Amniotic epithelial cell (primary cell): ENCODE measurements at places on chromosomes 16 and 17.
A peak's percentile ranks its signal among the peaks of the same experiment; 100 is the strongest.

DNA sequence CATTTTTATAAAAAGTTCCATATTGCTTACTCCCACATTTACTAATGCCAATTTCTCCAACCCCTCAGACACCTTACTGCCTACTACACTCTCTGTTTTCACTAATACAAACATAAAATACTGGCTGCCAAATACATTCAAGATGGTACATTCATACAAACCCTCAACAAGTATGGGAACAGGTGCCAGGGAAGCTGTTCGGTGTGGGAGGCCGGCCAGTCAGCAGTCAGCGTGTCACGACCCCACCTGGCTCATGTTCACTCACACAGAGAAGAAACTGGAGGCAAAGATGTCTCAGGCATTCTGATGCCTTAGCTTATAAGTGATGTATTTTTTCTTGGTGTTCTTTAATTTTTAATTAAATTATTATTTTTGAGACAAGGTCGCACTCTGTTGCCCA, 42.4 kb upstream of the TRAP1 start:
- DNase-seq, result no peak

GRCh38 chr17:74475189-74475588, 8.8 kb downstream of the CD300A start:
- DNase-seq, result no peak

GRCh38 chr16:69566981-69567680, 1.4 kb downstream of the NFAT5 start:
- no peak for DNase-seq

DNA sequence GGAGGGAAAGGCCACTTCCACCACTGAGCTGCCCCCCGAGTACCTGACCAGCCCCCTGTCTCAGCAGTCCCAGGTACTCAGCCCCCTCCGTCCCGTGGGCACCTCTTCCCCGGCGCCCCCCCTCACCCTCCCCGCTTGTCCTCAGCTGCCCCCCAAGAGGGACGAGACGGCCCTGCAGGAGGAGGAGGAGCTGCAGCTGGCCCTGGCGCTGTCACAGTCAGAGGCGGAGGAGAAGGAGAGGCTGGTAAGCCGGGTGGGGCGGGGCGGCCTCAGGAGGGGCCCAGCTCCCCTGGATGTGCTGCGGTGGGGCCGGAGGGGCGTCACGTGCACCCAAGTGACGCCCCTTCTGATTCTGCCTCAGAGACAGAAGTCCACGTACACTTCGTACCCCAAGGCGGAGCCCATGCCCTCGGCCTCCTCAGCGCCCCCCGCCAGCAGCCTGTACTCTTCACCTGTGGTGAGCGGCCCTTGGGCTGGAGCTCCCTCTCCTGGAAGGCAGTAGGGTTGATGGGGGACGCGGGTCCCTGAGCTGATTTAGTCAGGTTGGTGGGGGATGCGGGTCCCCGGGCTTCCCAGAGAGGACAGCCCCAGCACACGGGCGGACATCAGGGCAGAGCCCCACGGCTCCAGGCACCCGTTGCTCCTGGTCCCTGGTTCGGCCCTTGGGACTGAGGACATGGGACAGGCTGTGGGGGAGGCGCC, 9.5 kb upstream of the MRPL12 start:
- DNase-seq, result no peak

DNA sequence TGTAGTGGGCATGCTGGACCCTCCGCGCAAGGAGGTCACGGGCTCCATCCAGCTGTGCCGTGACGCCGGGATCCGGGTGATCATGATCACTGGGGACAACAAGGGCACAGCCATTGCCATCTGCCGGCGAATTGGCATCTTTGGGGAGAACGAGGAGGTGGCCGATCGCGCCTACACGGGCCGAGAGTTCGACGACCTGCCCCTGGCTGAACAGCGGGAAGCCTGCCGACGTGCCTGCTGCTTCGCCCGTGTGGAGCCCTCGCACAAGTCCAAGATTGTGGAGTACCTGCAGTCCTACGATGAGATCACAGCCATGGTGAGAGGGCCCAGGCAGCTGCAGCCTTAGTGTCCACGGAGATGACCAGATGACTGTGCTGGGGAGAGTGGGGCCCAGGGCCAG, 22.3 kb downstream of the ATP2A1 start:
- DNase-seq, result no peak

- no peak for DNase-seq
Observed at GRCh38 chr17:7262192-7262934, at the start of gene CLDN7. CLDN7 (minus strand) TSS chr17:7262478; CDS start chr17:7262043, 435 bp downstream.

DNA sequence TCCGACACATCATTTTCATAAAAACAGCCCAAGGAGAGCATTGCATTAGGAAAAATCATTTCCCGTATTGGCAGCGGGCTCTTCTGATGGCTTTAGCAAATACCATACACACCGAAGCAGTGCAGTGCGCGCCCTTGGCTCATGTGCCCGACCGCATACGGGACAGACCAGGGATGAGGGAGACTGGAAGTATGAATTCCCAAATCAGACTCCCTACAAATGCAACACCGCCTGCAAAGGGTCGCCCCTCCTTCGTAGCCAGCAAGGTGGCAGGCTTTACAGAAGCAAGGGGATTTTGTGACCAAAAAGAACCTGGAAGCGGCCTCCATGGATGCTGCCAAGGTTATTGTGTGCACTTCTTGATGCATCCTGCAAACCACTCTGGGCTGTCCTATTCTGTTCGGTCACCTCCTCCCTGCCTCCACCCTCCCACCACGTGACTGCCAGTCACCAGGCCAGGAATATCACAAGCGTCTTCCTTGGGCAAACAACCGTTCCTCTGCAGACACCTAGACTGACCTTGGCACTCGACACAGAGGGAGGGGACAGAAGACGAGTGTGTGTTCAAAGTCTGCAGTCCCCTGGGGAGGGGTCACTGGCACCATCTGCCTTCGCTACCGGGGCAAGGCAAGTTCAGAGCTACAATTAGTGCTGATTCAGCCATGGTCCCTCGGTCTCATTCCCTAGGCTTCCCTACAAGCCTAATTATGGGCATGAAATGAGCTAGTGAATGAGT, 460.4 kb downstream of the SLC39A11 start:
- no peak for DNase-seq

DNA sequence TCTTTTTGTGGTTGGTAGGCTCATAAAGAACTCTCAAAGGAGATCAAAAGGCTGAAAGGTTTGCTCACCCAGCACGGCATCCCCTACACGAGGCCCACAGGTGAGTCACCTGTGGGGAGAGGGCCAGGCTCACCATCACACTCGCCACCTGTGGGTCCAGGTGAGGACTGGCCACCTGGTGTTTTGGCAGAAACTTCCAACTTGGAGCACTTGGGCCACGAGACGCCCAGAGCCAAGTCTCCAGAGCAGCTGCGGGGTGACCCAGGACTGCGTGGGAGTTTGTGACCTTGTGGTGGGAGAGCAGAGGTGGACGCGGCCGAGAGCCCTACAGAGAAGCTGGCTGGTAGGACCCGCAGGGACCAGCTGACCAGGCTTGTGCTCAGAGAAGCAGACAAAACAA, 11.1 kb downstream of the GNPTG start:
- no peak for DNase-seq

DNA sequence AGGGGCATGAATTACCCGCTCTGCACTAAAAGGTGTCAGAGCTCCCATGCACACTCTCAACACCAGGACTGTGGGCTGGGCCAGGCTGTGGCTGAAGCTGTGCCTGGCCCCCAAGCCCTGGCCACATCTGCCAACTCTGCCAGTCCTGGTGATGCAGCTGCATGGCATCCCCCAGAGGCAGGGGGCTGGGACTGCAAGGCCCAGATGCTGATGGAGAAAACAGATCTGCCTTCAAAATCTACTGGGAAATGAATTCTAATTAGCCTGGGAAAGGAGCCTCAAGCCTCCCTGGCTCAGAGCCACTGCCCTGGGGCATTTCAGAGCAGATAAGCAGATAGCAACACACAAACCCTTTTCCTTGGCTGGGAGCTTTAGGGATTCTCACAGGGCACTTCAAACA, 3.4 kb downstream of the CHST6 start:
- no peak for DNase-seq

DNA sequence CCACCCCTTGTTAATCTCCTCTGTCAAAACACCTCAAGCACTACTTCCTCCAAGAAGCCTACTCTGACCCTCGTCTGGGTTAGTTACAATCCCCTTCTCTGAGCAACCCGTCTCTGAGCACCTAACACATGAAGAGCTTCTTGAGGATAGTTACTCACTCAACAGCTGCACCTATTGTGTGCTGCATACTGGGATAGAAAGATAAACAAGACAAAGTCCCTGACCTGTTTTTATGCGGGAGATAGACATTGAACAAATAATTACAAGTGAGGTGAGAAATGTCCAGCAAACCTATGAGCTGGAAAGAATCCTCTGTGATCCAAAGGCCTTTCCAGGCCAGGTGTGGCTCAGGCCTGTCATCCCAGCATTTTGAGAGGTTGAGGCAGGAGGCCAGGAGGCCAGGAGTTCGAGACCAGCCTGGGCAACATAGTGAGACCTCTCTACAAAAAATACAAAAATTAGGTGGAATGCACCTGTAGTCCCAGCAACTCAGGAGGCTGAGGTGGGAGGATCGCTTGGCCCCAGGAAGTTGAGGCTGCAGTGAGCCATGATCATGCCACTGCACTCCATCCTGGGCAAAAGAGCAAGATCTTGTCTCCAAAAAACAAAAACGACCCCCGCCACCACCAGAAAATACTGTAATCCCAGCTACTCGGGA, 5.5 kb upstream of the ZNF771 start:
- no peak for DNase-seq

GRCh38 chr16:66888647-66889615, 8.6 kb downstream of the PDP2 start:
- DNase-seq, result peak; percentile 84

DNA sequence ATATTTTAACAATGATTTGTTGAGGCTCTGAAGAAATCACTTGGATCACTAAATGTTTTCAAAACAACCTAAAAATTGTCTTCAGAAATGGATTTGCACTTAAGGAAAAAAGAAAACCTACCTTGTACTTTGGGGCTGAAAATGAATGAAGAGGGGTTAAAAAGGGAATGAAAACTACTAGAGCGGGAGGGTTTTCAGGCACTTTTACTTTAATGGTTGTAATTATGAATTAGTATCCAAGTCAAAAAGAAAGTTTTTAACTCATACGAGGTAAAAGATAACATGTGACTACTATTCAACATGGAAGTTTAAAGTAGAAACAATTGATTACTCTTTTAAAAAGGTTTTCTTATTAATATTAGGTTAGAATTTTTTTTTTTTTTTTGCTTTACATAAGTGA, 5.1 kb downstream of the IGF2BP1 start:
- DNase-seq, result no peak

- peak; percentile 89 for DNase-seq
Observed at GRCh38 chr16:588889-589657, 793 bp upstream of the RAB40C start.

- peak; percentile 75 for DNase-seq
Observed at GRCh38 chr16:67170168-67170948, at the start of gene NOL3. NOL3 (plus strand) TSS chr16:67170538.

GRCh38 chr16:56266641-56267607, 75.6 kb downstream of the GNAO1 start:
- DNase-seq, result no peak

- DNase-seq, result no peak
Observed at GRCh38 chr16:31332544-31332943, 22.4 kb upstream of the ITGAX start.

DNA sequence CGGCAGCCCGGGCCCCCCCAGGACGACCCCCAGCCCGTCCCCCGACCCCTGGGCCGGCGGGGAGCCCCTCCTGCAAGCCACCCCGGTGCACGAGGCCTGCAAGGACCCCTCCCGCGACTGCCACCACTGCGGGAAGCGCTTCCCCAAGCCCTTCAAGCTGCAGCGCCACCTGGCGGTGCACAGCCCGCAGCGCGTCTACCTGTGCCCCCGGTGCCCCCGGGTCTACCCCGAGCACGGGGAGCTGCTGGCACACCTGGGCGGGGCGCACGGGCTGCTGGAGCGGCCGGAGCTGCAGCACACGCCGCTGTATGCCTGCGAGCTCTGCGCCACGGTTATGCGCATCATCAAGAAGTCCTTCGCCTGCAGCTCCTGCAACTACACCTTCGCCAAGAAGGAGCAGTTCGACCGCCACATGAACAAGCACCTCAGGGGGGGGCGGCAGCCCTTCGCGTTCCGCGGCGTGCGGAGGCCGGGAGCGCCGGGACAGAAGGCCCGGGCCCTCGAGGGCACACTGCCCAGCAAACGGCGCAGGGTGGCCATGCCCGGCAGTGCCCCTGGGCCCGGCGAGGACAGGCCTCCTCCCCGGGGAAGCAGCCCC, 15.6 kb upstream of the ZFPM1 start:
- DNase-seq, result no peak

DNA sequence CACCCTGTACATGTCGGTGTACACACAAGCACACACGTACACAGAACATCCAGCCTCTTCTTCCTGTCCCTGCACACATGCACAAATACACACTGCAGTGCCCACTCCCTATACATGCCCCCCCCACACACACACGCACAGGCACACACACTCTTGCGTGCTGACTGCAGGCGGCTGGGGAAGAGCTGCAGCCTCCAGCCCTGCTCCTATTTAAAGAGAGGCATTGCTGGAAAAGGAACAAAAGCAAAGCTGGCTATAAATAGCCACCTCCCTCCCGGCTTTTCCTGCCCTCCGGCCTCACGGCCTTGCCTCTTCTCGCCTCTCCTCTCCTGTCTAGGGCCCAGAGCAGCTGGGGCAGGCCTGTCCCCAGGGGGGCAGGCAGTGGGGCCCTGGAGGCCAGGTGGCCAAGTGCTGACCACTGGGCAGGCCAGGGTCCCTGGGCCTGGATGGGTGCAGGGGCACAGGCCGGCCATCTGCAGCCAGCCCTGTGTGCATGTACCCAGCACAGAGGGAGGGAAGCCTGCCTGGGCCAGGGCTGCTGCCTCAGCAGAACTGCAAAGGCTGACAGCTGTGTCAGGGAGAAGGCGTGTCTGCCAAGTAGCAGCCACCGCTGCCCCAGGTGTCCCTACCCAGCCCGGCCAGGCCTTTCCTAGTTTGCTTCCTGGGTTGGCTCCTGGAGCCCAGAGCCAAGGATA, 25.4 kb downstream of the RTN4RL1 start:
- no peak for DNase-seq

GRCh38 chr17:48432820-48433775, 3.1 kb upstream of the SKAP1 start:
- no peak for DNase-seq

DNA sequence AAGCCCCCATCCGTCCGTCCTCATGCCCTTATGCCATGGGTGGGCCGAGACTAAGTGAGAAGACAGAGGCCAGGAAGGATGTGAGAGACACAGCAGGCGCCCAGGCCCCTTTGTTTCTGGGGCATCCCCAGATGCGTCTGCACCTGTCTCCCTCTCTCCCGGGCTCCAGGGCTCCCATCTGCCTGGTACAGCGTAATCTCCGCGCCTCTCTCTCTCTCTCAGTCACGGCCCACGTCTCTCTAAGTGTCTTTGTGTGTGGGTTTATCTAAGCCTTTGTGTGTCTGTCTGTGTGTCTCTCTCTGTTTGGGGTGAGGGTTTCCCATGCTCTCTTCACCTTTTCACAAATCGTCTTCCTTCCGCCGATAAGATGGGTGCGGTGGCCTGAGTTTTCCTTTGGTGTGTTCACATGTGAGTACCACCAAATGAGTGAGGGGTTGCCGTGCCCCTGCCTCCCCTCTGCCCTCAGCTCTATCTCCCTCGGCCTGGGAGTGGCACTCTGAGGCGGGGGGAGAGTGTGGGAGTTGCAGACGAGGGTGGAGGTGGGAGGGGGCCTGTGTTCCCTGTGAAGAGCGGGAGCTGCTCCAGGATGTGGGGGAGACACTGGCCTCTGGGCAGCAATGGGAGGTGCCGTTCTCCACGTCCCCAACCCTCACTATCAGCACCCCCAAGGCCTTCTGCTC, 25.8 kb upstream of the ABCC3 start:
- no peak for DNase-seq
